NB4 (cell line): ENCODE measurements at places on chromosomes 6 and 20.

DNA sequence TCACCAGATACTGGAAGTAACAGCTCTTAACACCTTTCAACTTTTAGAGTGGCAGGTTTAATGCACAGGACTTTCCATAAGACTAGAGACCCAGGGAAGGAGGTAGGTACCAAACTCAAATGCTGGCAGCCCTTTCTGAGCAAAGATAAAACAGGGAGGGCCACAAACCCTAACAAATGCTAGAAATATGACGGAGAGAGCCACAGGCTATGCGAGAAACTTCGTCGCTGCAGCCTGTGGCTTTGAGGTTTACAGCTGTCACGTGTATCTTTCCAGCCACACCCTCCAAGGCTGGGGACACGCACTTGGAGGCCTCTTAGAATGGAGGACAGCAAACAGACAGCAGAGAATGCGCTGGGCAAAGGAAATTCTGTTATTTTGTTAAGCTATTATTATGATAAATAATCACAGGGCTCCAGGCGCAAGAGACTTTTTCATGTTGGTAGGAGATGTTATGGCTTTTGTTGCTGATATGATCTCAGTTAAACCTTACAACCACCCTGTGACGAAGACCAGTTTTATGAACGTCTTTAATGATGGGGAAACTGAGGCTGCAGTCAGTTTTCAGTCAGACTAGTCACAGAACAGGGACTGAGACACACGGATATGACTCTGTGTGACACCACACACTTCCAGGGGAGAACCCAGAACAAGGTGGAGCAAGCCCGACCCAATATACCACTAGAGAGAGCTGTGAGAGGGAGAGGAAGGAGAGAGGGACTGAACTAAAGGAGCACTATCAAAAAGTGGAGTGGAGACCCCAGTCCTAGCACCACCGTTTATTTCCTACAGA, 2.0 kb downstream of the TRAM2 start:
- DNase-seq, result peak; percentile 78

- DNase-seq, result no peak
These were observed 213.9 kb upstream of the SNX9 start for GRCh38 chr6:157609117-157609516.

GRCh38 chr6:87487555-87487954, 14.8 kb downstream of the SLC35A1 start:
- DNase-seq, result no peak

DNA sequence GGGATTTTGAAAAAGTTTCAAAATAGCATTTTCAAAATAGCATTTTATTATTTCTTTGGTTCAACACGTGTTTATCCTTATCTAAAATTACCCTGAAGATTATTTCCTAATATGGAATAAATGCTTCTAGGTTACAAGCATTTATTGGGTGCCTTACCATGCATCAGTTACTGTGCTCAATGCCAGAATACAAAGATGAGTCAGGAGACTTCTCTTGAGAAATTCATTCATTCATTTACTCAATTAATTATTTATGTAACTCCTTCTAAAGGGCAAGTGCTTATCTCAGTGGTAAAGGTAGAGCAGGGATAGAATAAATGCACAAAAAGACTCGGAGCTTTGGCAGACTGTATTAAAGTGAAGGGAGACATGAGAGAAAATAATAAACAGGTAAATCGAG, 150.1 kb upstream of the PDE7B start:
- DNase-seq, result no peak

GRCh38 chr6:27472182-27472616, 706 bp downstream of the ZNF184 start:
- peak; percentile 87 for DNase-seq

DNA sequence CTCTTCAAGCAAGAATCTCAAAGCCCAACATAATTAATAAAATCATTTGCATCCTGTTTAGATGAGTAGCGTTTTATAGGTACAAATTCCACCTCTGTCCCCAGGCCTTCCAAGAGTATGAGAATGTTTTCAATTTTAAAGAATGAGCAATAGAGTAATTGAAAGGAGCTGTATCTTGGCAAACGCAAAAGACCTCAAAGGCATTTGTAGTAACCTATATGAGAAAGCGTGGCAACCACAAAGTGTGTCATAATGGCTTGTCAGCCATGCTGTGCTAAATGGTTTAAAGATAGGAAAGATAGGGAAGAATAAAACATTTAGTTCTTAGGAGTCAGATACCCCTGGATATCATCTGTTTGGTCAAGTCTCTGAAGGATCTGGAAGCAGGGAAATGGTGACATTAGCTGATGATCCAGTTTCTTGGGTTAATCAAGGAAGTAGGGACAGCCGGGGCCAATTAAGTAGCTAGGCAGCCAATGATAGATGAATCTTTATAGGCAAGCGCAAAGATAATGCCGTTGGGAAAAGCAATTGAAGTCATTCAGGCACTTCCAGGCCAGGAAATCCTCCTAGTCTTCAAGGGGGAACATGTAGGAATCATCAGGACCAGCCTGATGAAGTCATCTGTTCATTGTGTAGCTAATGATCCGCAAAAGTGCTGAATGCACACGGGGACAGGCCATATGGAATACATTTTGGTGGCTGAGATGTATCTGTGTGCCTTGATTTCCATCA, 71.5 kb upstream of the ISM1 start:
- DNase-seq, result no peak

DNA sequence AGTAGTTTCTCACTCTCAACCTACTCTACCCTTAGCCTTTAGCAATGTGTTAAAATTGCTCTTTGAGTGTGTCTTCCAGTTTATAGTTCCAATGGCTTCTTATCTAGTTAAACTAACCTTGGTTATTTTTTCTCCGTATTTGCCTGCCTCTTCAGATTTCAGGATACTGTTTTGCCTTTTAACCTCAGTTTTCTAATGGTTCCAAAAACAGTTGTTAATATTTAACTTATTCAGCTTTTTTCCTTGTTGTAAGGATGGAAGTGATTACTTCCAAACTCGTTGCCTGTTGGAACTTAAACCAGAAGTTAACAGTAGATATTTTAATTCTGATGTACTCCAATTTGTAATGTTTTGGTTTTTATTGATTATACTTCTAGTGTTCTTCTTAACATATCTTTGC, 1574.9 kb downstream of the HACE1 start:
- no peak for DNase-seq

DNA sequence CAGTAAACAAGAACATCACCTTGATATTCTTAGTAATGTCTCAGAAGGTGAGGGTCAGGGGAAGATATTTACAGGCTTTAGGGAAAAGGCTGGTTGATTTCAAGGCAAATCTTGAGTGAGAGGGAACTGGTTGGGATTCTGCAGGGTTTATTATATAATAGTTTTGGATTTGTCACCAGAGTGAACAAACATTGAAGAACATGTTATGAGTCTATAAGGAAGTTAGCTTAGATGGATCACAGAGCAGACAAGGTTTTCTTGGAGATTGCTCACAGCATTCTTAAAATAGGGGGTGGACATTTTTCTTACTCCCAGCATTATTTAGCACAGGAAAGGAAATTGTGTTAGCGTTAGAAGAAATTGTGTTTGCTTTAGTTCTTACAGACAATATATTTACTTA, 324.9 kb downstream of the LAMA2 start:
- no peak for DNase-seq

GRCh38 chr6:106124437-106125430, 38.6 kb downstream of the PRDM1 start:
- peak; percentile 79 for DNase-seq

GRCh38 chr6:157054531-157054979, 268.8 kb downstream of the TMEM242 start:
- peak; percentile 50 for DNase-seq

- no peak for DNase-seq
These were observed 160.1 kb downstream of the ZFAND3 start for GRCh38 chr6:37979392-37980221.

GRCh38 chr6:41637194-41638001, 870 bp upstream of the MDFI start:
- DNase-seq, result no peak

DNA sequence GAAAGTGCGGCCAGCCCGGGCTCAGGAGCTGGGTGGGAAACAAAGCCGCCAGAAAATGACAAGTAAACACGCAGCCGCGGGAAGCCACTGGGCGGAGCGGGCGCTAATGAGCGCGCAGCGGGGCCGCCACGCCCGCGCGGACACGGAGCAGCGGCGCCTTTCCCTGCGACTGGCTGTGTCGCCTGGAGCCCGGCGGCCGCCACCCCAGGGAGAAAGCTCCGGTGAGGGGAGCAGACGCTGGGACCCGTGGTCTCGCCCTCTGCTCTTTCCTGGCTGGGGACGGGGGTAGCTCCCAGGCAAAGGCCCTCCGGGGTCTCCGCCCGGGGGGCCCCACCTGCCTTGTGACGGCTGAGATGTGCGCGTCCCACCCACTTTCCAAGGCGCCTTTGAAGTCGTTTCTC, 54.9 kb downstream of the PRR18 start:
- DNase-seq, result peak; percentile 25

- DNase-seq, result no peak
These were observed 18.7 kb downstream of the CRISP1 start for GRCh38 chr6:49847673-49848072.

- DNase-seq, result no peak
These were observed 78.5 kb upstream of the FRMD1 start for GRCh38 chr6:168157272-168158212.

DNA sequence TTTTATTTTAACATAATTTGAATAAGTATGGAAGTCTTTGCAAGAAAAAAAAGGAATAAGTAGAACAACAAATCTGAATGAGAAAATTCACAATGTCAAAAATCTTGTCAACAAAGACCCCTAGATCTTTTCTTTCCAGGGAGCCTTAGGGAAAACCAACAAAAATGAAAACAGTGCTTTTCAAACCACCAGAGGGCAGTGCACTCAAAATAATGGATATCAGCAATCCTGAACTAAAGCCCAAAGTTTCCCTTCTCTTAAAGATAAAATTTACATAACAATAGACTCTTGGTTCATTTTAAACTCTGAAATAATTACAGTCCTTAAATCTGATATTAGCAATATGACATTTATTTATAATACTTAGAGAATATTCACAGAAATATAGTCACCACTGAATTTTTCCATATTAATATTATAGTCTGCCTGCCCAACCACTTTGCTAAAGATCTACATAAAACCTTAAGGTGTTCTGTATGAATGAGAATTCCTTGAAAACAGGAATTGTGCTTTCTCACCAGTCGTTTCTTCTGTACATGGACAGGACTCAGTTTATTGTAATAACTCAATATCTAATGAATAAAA, 105.3 kb upstream of the BMP5 start:
- peak; percentile 48 for DNase-seq

GRCh38 chr6:5866547-5867051, 140.1 kb downstream of the NRN1 start:
- peak; percentile 6 for DNase-seq

- DNase-seq, result no peak
These were observed 66.2 kb upstream of the SLC22A1 start for GRCh38 chr6:160055378-160055777.

DNA sequence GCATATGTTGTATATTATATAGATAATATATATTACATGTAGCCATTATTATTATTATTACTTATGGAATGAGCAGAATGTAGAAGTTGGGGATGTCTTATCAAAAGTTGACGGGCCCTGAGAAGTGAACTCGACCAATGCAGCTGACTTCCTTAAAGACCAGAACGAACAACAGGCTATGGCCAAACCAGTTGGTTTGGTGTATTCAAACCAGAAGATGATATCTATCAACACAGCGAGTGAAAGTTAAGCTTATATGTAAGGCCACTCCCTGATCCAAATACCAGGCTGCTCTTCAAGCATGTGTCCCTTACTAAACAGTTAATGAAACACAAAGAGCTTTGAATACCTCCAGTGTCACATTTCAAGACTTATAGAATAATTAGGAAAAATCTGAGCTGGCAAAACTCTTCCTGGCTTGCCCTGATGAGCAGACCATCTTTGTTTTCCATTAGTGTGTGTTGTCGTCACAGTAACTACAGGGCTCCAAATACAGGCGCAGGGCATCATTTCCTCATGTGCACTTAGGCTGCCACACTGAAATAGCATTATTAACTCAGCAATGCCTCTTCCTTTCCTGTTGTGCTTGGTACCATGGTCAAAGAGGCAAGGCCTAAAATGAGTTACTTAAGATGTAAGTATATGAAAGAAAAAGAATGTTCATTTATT, 6.6 kb downstream of the FILIP1 start:
- no peak for DNase-seq

DNA sequence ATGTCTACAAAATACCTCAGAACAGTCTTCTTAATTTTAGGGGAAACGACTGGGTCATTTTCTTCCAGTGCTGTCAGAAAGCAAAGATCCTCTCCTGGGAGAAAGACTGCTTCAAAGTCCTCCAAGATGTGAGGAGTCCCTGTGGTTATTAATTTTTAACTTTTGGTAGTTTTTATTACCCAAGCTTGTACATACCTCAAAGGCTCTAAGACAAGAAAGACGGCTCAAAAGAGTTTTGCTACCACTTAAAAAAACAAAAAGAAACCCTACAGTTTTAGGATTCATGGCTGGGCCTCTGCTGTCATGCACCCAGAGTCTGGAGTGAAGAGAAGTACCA, 56.1 kb upstream of the APCDD1L start:
- no peak for DNase-seq

- DNase-seq, result no peak
These were observed 49.5 kb downstream of the NCOA3 start for GRCh38 chr20:47551222-47551621.

DNA sequence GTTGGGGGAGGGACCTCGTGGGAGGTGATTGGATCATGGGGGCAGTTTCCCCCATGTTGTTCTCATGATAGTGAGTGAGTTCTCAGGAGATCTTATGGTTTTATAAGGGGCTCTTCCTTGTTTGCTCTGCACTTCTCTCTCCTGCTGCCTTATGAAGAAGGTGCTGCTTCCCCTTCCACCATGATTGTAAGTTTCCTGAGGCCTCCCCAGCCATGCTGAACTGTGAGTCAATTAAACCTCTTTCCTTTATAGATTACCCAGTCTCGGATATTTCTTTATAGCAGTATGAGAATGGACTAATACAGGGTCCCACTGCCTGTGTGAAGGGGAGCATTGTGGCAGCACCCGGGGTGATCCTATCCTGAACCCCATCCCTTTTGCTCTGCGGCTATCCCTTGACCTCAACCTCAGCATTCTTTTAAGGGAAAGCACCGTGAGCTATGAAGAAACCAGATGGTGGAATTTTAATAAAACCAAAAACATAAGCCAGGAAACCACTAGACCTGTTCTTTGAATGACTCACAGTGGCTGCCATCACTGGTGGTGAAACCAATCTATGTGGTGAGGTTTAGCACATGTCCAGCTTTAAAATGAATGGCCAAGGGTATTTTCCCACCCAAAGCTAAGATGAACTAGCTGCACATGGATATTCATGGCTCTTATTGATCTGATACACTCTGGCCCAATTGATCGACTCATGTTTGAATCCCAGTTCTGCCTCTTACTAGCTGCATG, 62.2 kb downstream of the ZDHHC14 start:
- DNase-seq, result peak; percentile 73

DNA sequence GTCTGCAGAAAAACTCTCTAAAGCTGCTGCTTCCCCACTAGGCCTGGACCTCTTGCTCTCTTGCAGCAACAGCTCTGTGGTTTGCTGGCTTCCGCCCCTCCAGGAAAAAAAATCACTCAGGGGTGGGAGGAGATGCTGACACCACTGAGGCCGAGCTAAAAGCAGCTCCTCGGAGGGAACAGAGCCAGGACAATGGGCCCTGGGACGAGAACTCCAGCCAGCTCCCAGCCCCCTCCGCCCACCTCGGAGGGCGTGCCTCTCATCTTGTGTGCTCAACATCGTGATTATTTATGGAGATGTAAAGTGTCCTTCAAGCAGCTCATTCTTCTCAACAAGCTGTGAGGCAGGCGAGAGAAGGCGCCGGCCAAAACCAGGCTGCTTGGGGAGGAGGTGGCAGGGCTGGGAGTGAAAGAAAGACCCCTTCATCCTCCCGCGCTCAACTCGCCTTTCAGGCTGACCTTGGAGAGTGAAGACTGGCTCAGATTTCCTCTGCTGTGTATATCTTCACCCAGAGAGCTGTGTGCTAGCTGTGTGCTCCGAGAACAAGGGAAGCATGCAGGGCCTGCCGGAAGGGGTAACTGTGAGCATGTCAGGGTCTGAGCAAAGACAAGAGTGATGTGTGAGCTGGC, 53.5 kb upstream of the LRFN2 start:
- peak; percentile 20 for DNase-seq
